ENCODE measurements at places on chromosomes 6 and 20.
A peak's percentile ranks its signal among the peaks of the same experiment; 100 is the strongest.

GRCh38 chr6:125732398-125732797 lies 17.0 kb upstream of the HEY2 start:
- no peak for DNase-seq

DNA sequence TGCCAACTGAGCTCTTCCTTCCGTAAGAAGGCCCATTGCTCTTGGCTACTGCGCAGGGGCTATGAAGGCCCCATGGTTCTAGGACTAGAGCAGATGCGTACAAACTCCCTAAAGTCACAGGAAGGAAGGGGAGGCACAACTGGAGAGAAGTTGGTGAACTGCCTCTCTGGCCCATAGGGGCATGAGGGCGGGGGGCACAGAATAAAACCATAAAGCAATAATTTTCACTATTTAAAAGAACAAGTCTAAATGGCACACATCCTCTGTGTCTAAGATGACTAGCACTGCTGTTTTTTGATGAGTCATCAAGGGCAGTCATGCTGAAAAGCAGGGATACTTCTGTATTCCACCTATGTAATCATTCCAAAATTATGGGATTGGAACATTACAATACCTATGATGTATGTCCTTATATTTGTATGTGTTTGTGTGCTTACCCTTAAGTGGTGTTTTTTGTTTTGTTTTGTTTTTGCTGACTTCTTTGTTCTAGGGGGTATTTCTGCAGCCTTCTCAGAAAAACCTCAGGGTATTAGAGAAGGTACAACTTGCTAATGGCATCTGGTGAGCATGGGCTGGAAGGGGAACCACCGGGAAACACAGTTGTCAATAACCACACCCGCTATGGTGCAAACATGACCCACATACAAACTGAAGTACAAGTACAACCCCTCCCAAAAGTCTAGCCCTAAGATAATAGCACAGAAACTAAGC lies 36.9 kb downstream of the B4GALT5 start:
- DNase-seq = peak; percentile 67

DNA sequence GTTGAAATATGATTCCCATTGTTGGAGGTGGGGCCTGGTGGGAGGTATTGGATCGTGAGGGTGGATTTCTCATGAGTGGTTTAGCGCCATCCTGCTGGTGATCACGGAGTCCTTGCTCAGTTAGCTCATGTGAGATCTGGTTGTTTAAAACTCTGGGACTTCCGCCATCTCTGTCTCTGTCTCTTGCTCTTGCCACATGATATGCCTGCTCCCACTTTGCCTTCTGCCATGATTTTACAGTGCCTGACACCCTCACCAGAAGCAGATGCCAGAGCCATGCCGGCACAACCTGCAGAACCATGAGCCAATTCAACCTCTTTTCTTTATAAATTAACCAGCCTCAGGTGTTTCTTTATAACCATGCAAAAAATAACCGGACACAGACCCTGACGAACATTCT lies 44.7 kb upstream of the ZFP64 start:
- no peak for DNase-seq

GRCh38 chr6:110900028-110900598 lies 25.5 kb downstream of the AMD1 start:
- no peak for DNase-seq

DNA sequence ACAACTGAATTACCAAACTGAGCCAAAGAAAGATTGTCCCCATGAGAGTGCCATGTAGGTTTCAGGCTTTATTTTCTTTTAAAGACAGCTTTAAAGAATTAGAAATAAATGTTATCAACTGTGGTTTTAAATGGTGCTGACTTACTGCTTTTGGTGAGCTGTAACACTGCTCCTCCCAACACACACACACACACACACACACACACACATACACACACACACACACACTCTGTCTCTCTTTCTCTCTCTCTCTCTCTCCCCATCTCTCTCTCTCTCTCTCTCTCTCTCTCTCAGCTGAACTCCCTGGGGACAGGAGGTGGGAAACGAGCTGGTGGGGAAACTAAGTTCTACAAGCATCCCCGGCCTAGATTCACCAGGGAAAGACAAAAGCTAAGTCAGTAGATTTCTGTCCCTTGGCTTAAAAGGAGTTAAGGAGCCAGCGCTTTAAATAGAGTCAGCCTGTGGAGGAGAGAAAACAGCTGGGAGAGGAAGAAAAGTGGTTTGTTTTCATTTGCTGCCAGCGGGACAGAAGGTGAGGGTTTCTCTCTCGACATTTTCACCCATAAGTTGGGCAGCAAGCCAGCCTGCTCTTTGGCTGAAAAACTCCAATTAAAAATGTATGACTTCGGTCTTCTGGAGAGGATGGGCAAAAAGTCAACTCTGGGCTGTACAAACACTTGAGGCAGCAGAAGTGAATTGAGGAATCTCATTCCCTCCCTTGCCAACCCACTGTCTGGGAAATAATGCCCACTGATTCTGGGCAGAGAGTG lies 27.4 kb downstream of the CBLN4 start:
- no peak for DNase-seq

- DNase-seq = no peak
These were observed 67.4 kb downstream of the BTBD9 start for GRCh38 chr6:38572186-38572813.

DNA sequence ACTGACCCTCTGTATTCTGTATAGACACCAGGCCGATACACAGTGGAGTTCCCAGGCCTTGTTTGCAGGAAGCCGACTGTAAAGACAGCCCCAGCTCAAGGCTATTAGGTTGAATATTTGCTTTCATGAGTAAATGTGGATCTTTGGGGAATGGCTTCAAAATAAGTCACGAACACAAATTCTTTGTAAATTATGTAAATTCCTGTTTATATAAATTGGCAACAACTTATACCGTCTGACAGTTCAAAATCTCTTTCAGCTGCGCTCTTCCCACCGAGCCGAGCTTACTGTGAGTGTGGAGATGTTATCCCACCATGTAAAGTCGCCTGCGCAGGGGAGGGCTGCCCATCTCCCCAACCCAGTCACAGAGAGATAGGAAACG lies 24.7 kb downstream of the EDN3 start:
- DNase-seq = no peak

DNA sequence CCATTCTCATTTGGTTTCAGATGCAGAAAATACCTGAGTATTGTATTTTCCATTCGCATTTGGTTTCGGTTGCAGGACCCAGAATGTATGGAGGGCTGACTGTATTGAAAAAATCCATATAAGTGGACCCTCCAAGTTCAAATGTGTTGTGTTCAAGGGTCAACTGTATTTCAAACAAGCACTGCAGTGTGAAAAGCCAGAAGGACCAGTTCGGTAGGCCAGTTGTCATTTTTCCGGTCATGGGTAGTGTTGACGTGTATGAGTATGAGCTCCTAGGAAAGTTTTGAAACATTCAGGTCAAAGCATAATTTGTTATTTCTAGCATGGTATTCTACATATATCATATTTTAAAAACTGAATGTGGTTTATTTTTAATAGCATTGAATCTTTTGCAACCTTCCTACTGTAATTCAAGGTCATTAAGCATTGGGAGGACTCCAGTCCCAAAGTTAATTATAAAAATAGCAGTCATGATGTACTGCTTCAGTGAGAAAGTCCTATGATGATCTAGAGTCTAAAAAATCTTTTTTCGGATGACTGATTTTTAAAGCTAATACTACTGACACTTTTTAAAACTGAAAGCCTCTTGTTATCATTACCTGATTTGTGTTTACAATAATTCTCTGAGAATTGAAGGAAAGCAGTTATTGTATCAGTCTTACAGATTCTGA lies 18.9 kb downstream of the NHSL1 start:
- no peak for DNase-seq

DNA sequence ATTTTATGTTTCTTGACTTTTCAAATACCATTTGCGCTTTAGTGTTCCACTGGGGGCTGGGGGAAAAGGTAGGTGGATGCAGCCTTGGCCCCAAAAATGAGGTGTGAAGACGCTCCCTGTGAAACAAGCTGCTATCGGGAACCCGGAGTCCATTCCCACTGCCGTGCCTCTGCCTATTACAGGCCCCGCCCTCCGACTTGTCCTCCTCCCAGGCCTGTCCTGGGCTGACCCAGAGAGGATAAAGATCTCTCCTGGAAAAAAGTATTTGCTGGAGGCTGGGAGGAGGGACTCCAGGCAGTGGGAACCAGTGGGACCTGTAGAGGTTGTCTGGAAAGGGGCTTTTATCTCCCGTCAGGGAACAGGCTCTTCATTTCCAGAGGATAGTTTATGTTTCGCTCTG lies 215.0 kb downstream of the SLC24A3 start:
- no peak for DNase-seq

DNA sequence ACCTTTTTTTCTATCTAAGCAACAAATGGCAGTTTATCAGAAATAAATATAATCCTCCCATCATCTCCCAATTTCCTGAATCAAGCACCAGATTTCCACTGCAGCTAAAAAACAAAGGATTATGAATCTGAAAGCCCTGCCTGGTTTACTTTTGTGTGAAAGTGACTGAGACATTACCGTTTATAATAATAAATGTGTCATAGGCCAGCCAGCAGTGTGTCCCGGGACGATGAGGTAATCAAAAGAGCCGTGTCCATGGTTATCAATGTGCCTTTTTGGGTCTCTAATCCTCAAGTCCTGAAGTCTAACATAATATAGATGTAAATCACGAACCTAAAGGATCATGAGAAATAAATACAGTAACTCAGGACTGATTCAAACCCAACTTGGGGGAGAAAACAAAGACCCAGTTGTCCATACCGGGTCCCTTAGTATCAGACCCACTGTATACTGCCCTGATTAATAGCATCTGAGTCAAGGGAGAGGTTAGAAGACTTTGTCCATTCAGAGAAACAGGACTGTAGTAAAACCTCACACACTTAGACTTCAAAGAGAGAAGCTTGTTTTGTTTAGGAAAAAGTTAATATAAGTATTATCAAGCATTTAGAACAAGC lies 149.1 kb downstream of the SASH1 start:
- peak; percentile 45 for DNase-seq

All from astrocyte of the spinal cord (primary cell).